ENCODE measurements at places on chromosomes 16 and 17. TPM values are rescaled to one million over a fixed set of nuclear protein-coding genes. Genes with fewer than 3 reads are reported as not detected.

CLEC18A gene
- total RNA-seq = not detected

POLR3K gene
- total RNA-seq = 3.7 TPM

ZNF597 gene
- total RNA-seq = 0.93 TPM

HBQ1 gene
- not detected for total RNA-seq

HSD11B2 gene
- total RNA-seq = 4.1 TPM

MYOCD gene
- 2.0 TPM for total RNA-seq

SNX20 gene
- total RNA-seq = 1.4 TPM

PSMC3IP gene
- total RNA-seq = 0.82 TPM

DDX19B gene
- 29.8 TPM for total RNA-seq

AANAT gene
- total RNA-seq = not detected

CSH1 gene
- not detected for total RNA-seq

TRIM65 gene
- 26.1 TPM for total RNA-seq

CAPN15 gene
- total RNA-seq = 37.8 TPM

ACACA gene
- 21.0 TPM for total RNA-seq
